Activated CD4-positive, alpha-beta T cell treated with anti-CD3 and anti-CD28 coated beads for 4 hours (primary cell): ENCODE measurements at places on chromosomes 4 and X.

DNA sequence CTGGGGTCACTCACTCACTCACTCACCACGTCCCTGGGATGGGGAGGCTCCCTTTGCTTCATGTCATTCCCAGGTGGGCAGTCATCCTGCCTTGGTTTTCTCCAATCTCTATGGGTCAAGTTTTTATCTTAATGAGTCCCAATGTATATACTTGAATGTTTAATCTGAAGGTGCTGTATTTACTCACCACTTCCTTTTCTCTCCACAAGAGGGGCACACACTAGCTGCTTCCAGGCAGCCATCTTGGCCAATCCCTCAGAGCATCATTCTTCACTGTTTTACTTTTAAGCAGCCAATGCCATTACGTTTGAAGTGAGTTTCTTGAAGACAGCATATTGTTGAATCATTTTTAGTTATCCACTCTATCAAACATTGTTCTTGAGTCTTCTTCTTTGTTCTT is 153.4 kb upstream of the ARSJ start:
- DNase-seq: no peak

- no peak for DNase-seq
Observed at GRCh38 chrX:115564243-115564642, 3.3 kb downstream of the PLS3 start.

DNA sequence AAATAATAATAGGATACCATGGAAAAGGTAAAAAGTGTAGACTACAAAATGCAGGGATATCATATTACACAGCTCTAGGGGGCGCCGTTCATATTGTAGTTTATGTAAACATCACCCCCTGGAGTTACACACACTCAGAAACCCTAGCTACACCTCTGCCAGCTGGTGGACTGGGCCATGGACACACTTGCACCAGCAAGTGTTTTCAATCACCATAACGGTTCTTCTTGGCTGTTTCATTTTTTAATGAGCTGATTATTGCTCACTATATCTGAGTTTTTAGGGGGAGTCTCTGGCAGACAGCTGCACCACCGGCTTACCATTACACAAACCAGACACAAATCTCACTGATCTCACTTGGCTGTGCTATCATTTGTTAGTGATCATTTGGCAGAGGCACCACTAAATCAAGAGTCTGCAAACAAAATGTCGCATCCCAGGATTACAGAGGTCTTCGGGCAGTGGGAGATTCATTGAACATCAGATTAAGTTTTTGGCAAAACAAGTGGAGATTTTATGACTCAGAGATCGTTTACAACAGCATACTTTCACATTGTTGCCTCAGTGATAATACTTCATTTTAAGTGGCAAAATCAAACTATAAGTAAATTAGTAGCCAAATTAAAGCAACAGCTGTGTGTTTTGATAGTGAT is 185.7 kb downstream of the UNC5C start:
- no peak for DNase-seq

- DNase-seq: no peak
Observed at GRCh38 chrX:79623098-79623762, 256.1 kb upstream of the ITM2A start.

- DNase-seq: no peak
Observed at GRCh38 chr4:106530821-106531220, 162.2 kb upstream of the GIMD1 start.

- DNase-seq: no peak
Observed at GRCh38 chr4:25113915-25114904, 46.0 kb downstream of the SEPSECS start.

GRCh38 chrX:97854086-97854485 is 970.4 kb downstream of the RPA4 start:
- DNase-seq: no peak

DNA sequence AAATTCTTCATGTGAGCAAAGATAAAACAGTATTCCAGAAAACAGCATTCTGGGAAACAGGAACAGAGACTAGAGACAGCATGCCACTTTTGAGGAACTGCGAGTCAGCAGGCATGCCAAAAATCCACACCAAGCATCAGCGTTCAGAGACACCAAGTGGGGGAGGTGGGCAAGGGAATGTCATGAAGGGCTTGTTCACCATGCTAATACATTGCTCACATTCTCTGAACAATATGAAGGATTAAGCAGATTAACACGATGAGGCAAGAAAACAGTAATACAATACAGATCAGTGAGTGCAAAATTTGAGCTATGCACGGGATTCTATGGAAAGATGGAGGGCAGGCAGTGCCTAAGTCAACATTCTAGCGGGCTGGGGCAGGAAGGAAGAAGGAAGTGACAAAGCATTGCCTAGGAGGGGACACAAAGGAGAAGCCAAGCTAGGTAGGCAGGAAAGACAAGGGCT is 278.3 kb downstream of the FBXW7 start:
- DNase-seq: no peak
